ENCODE measurements at places on chromosomes 2 and 18. TPM values are rescaled to one million over a fixed set of nuclear protein-coding genes. Genes with fewer than 3 reads are reported as not detected.

- H3K4me3 ChIP-seq: no peak overlapping the region
- no peaks in the 10 kb centered on the region for H3K27me3 ChIP-seq
- DNase-seq: no peak
- H3K27ac ChIP-seq: no peak overlapping the region
- peaks cover 5% of the 10 kb centered on the region for H3K36me3 ChIP-seq
Measured at GRCh38 chr2:97993926-97994325, 1.8 kb downstream of the TMEM131 start.

GRCh38 chr2:229952256-229952835 lies 30.0 kb downstream of the FBXO36 start:
- H3K4me3 ChIP-seq: no peak overlapping the region
- H3K27ac ChIP-seq: no peak overlapping the region
- H3K4me1 ChIP-seq: no peaks in the 10 kb centered on the region
- no peak for DNase-seq
- H3K27me3 ChIP-seq: no peaks in the 10 kb centered on the region
- no peaks in the 10 kb centered on the region for H3K36me3 ChIP-seq

- H3K27me3 ChIP-seq: no peaks in the 10 kb centered on the region
- no peaks in the 10 kb centered on the region for H3K36me3 ChIP-seq
- no peaks in the 10 kb centered on the region for H3K4me1 ChIP-seq
Measured at GRCh38 chr2:3756306-3756705, 52.9 kb downstream of the DCDC2C start.

DNA sequence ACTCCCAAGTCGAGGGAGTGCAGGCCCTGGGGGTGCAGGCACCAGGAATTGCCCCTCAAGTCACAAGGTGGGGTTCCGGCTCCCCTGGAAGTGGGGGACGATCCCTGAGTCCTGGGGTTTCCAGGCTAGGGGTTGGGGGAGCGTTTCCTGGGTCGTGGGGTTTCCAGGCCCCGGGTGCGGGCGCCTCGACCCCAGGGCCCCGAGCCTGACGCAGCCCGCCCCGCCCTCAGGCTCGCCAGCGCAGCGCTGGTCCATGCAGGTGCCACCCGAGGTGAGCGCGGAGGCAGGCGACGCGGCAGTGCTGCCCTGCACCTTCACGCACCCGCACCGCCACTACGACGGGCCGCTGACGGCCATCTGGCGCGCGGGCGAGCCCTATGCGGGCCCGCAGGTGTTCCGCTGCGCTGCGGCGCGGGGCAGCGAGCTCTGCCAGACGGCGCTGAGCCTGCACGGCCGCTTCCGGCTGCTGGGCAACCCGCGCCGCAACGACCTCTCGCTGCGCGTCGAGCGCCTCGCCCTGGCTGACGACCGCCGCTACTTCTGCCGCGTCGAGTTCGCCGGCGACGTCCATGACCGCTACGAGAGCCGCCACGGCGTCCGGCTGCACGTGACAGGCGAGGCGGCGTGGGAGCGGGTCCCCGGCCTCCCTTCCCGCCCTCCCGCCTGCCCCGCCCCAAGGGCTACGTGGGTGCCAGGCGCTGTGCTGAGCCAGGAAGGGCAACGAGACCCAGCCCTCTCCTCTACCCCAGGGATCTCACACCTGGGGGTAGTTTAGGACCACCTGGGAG lies 12.0 kb downstream of the SIGLEC15 start:
- peaks cover 4% of the 10 kb centered on the region for H3K27me3 ChIP-seq
- DNase-seq: peak; percentile 37

- H3K4me3 ChIP-seq: peak overlapping the region; percentile 84
- H3K27ac ChIP-seq: peak overlapping the region; percentile 93
- peaks cover 31% of the 10 kb centered on the region for H3K4me1 ChIP-seq
- H3K27me3 ChIP-seq: no peaks in the 10 kb centered on the region
- DNase-seq: no peak
Measured at GRCh38 chr2:37230581-37230980, 815 bp downstream of the CEBPZ start.

- no peak overlapping the region for H3K4me3 ChIP-seq
- no peaks in the 10 kb centered on the region for H3K4me1 ChIP-seq
- no peaks in the 10 kb centered on the region for H3K36me3 ChIP-seq
- H3K27me3 ChIP-seq: no peaks in the 10 kb centered on the region
Measured at GRCh38 chr18:22271030-22271429, 101.6 kb downstream of the GATA6 start.

ST6GAL2 gene
- not detected for total RNA-seq

ELOA2 gene
- total RNA-seq: not detected

TSPYL6 gene
- not detected for total RNA-seq

- no peak for DNase-seq
- H3K27me3 ChIP-seq: no peaks in the 10 kb centered on the region
- H3K4me1 ChIP-seq: no peaks in the 10 kb centered on the region
Measured at GRCh38 chr18:55833543-55833942, 245.6 kb upstream of the TCF4 start.

GRCh38 chr2:232484628-232485347 lies 2.8 kb downstream of the ECEL1 start:
- H3K27ac ChIP-seq: no peak overlapping the region
- H3K27me3 ChIP-seq: no peaks in the 10 kb centered on the region
- no peaks in the 10 kb centered on the region for H3K36me3 ChIP-seq
- H3K4me1 ChIP-seq: no peaks in the 10 kb centered on the region
- H3K4me3 ChIP-seq: no peak overlapping the region

DNA sequence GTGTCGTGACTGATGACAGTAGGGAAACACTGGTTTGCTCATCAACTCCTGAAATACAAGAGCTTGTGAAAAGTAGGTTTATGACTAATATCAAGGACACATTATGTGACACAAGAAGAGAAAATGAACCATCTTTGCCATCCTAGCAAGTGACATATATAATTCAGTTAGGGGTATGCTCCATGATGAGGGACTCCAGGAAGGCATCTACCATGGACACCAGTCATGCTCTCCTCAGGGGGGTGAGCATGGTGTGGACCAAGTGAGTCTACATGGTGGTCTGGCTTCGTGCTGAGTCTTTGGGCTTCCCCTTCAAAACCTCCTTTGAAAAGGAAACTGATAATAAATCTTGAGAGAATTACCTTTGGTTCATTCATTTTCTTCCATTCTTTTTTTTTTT lies 11.7 kb upstream of the SERPINB5 start:
- no peak overlapping the region for H3K4me3 ChIP-seq
- H3K4me1 ChIP-seq: no peaks in the 10 kb centered on the region
- H3K27ac ChIP-seq: no peak overlapping the region
- no peak for DNase-seq

GRCh38 chr2:135742325-135742757 lies 686 bp downstream of the UBXN4 start:
- H3K27ac ChIP-seq: peak overlapping the region; percentile 97
- H3K27me3 ChIP-seq: no peaks in the 10 kb centered on the region
- peak; percentile 44 for DNase-seq
- H3K4me1 ChIP-seq: peaks cover 20% of the 10 kb centered on the region

GRCh38 chr2:135688978-135689377 lies 52.7 kb upstream of the UBXN4 start:
- H3K27ac ChIP-seq: peak overlapping the region; percentile 65
- no peak overlapping the region for H3K4me3 ChIP-seq
- H3K36me3 ChIP-seq: peaks cover 3% of the 10 kb centered on the region

DNA sequence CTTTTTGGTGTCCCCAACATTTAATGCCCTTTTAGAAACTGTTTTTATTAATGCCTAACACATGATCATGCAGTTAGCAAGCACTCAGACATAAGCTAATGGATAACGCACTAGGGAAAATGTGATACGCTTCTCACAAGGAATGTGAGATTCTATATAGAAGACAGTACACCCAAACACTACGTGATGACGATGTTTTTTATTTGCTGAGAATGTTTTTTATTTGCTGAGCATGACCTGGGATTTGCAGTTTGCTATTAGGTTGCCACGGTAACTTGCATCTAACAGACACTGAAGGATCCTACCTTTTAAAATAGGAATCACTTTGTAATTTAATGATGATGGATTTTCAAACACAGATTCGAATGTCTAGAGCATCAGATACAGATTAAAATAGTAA lies 4.9 kb downstream of the SMC6 start:
- H3K27ac ChIP-seq: no peak overlapping the region
- DNase-seq: no peak
- H3K36me3 ChIP-seq: no peaks in the 10 kb centered on the region
- no peak overlapping the region for H3K4me3 ChIP-seq

GRCh38 chr2:105880637-105881036 lies 135.9 kb downstream of the NCK2 start:
- H3K4me3 ChIP-seq: no peak overlapping the region
- H3K36me3 ChIP-seq: peaks cover 7% of the 10 kb centered on the region
- H3K27me3 ChIP-seq: no peaks in the 10 kb centered on the region
- no peak overlapping the region for H3K27ac ChIP-seq
- H3K4me1 ChIP-seq: peaks cover 51% of the 10 kb centered on the region
- no peak for DNase-seq

DNA sequence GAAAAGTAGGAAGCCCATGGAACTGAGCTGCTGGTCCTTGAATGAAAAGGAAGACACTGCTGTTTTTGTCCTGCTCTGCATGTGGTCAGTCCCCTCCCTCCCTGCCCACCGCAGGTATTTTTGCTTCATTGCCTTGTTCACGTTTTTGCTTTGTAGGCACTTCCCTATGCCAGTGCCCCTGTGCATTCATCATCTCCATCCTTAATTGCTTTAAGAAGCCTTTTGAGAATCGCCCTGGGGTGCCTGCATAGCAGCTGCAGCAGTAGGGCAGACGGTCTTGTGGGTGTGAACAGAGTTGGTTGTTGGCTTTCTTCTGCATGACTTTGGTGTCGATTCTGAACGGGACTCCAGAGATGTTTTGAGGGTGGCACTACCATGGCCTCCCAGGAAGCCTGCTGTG lies 97.0 kb downstream of the CABLES1 start:
- no peaks in the 10 kb centered on the region for H3K27me3 ChIP-seq
- peaks cover 14% of the 10 kb centered on the region for H3K4me1 ChIP-seq
- DNase-seq: no peak
- H3K27ac ChIP-seq: no peak overlapping the region
- no peaks in the 10 kb centered on the region for H3K36me3 ChIP-seq

Measured in naive thymus-derived CD4-positive, alpha-beta T cell (primary cell).